H1 (cell line): ENCODE measurements at places on chromosomes 7 and 10. TPM values are rescaled to one million over a fixed set of nuclear protein-coding genes. Genes with fewer than 3 reads are reported as not detected.

Gene ZRANB1
- total RNA-seq, result 17.7 and 19.9 TPM in 2 replicates

- no peaks in the 10 kb centered on the region for H3K27me3 ChIP-seq
- DNase-seq, result no peak
- H3K36me3 ChIP-seq, result no peaks in the 10 kb centered on the region; the same call in 1 of the 2 replicates
- no peak overlapping the region for H3K27ac ChIP-seq
- no peaks in the 10 kb centered on the region for H3K4me1 ChIP-seq
Observed at GRCh38 chr10:15822131-15822530, 38.2 kb downstream of the MINDY3 start.

DNA sequence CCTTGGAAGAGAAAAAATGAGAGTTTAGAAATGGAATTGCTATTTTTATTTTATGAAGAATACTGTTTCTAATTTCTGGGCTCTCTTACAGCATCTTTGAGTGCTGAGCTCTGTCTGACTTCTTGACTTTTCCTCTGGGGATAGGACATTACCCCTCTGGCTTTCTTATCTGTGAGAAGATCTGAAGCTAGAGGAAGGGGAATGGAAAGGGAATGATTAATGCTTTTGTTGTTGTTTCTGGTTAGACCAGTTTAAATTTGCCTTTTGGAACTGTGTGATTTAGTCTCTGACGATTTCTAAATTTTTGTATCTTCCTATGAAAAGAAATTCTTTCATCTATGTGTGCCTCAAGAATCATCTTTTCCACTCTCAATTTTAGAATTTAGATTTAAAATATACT is 811.4 kb downstream of the REEP3 start:
- no peak overlapping the region for H3K4me3 ChIP-seq
- no peaks in the 10 kb centered on the region for H3K36me3 ChIP-seq
- no peak overlapping the region for H3K27ac ChIP-seq
- no peak for DNase-seq
- no peaks in the 10 kb centered on the region for H3K27me3 ChIP-seq
- H3K4me1 ChIP-seq, result no peaks in the 10 kb centered on the region

- DNase-seq, result no peak
- no peaks in the 10 kb centered on the region for H3K36me3 ChIP-seq
- H3K27me3 ChIP-seq, result no peaks in the 10 kb centered on the region
- no peak overlapping the region for H3K27ac ChIP-seq
Observed at GRCh38 chr10:93293999-93294398, 188.1 kb downstream of the MYOF start.

DNA sequence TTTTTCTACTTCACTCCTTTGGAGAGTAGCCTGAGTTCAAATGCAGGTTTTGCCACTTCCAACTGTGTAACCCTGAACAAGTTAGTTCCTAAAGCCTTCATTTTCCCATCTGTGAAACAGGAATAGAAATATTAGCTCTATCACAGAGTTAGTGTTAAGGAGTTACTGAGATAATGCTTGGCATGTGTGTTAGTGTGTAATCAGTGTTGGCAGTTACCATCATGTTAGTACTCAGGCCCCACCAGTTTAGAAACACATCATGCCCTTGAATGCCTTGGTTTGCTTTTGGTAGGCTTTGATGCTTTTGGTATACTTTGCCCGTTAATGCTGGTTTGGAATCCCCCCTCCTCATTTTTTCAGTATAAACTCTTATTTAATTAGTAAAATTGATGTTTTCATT is 119.7 kb downstream of the WNT2 start:
- no peak overlapping the region for H3K27ac ChIP-seq
- DNase-seq, result no peak
- H3K4me3 ChIP-seq, result no peak overlapping the region
- no peaks in the 10 kb centered on the region for H3K27me3 ChIP-seq
- H3K36me3 ChIP-seq, result no peaks in the 10 kb centered on the region
